ENCODE measurements at places on chromosomes 6 and 20. TPM values are rescaled to one million over a fixed set of nuclear protein-coding genes. Genes with fewer than 3 reads are reported as not detected.

DNA sequence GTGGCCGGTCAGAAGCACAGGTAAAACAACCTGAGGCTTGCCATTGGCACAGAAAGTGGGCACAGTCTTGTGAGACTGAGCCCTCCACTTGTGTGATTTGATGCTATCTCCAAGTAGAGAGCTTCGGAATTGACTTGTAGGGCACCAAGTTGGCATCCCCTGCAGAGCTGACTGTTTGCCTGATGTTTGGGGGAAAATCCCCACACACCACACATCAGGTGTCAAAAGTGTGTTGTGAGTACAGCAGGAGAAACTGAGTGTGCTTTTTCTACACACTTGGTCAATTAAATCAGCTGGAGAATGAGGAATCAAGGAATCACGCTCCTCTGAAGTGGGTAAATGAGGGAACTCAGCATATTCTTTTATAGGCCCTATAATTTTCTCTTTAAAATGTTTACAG is 989 bp downstream of the SERINC3 start:
- no peak for DNase-seq

- DNase-seq, result peak; percentile 56
Measured at GRCh38 chr6:37019065-37019450, 13.6 kb downstream of the FGD2 start.

GRCh38 chr6:2725999-2726567 is 24.6 kb downstream of the MYLK4 start:
- peak; percentile 84 for DNase-seq

DNA sequence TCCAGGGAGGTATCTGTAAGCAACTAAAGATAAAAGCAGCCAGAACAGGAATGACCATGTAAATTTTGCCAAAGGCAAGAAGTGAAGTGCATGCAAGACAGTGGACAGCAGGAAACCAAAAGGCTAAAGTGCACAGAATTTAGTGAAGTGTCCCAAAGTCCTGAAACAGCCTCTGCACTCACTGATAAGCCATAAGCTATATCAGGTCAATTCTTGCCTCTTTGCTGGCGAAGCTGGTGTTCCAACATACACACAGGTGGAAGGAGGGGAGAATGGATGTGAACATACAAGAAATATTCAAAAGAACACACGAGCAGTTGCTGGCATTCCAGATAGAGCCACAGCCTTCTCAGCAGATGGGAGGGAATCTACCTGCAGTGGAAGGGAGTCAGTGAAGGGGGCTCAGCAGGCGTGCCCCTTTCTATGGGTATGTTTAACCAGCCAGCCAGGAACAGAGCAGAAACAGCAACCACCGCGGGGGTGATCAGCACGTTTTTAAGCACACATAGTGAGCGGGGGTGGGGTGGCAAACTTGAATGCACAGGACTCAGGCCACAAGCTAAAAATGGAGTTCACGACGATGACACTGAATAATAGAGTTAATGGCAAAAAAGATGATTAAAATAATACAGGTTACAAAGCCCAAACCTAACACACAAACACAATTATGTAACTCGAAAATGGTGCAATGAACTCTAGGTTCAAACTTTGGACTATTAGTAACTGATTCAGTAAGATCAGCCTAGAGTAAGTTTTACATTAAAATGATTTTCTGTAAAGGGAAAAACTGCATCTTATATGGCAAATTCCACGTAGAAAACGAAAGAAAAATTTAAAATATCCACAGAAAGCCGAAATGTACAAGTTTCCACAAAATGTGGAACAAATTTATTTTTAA is 1.2 kb downstream of the ECI2 start:
- DNase-seq, result peak; percentile 17

GRCh38 chr20:13062789-13063188 is 54.0 kb downstream of the SPTLC3 start:
- no peak for DNase-seq

DNA sequence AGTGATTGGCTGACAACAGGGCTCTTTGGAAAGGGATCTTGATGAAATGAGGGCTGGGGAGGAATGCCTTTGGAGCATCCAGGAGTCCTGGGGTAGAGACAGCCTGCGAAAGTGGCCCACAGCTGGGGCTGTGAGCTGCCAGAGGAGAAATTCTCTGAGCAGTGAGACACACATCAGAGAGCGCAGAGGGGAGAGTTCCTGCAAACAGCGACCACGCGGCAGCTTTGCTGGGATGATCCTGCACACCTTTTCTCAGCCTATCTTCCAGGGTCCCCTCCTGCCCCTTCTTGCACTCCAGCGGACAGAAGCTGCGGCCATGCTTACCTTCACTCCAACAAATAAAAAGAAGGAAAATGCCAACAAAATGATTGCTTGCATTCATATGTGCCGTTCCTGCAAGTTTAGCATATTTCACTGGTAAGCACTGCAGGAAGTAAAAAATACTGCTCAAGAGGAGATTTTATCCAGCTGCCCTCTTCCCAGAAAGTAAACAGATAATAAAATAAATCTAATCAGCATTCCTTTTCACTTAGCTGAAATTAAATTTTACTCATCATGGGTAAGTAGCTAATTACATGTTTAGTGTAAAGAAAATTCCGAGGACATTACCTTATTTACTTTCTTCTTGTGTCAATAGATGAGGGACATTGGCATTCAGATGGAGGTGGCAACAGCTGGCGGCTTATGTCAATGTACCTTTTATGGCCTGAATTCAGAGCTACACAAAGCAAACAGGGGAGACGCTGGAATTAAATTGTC is 339.9 kb upstream of the ARID1B start:
- DNase-seq, result no peak

MAK gene
- not detected for total RNA-seq

RIPOR3 gene
- 0.27 TPM for total RNA-seq

GHRH gene
- total RNA-seq, result not detected
